Bronchial epithelial cell (primary cell): ENCODE measurements at places on chromosomes 6 and 20.

DNA sequence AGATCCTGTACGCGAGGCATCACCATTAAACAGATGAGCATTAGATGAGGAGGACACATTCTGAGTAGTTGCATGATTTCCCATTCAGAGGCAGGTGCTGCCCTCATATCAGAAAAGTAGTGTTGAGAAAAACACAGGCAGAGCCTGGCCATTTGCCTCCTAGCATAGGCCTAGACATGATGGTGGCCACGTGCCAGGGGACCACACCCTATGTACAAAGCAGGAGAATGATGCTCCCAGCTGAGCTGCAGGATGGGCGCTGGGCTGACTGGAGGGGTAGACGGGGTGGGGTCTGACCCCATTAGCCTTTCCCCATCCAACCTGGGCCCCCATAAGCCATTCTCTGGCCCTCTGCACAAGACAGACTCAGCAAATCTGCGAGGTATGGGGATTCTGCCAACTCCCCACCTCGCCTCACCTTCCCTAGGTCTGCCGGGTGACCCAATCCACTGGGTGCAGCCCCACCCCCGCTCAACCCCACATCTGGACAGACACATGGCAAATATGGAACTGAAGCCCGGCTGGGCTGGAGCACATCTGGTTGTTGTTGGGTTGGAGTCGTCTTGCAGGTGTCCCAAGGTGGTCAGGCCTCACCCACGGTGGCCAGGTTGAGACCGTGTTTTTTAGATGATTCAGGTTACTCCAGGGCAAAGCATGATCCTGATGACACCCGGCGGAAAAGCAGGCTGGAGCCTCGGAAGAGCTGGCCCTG is 13.9 kb downstream of the PI16 start:
- DNase-seq = peak; percentile 50

DNA sequence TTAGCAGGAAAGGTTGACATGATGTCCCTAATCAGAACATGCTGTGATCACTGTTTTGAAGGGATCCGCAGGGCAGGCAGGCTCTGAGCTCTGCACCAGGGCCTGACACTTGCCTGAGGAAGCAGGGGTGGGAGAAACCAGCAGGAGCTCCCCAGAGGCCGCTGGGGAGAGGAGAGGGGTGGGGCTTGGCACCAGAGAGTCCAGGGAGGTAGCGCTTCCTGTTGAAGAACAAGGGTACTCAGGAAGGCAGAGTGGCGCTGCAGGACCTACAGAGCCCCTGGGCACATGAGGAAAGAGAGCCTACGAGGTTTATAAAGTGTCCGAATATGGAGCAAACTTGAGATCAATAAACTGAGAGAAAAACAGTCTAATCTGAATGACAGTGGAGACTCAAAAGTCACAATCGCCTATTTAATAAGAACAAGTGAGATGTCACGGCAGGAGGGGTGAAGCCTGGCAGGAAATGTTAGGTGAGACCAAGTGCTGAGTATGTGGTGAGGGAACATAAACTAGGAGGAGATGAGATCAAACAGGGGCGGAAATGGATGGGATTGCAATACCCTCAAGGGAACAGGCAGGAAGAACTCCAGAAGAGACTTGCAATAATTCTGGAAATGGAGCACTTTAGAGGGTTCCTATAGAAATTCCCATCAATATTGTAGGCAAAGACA is 5.8 kb upstream of the TBXT start:
- DNase-seq = no peak

DNA sequence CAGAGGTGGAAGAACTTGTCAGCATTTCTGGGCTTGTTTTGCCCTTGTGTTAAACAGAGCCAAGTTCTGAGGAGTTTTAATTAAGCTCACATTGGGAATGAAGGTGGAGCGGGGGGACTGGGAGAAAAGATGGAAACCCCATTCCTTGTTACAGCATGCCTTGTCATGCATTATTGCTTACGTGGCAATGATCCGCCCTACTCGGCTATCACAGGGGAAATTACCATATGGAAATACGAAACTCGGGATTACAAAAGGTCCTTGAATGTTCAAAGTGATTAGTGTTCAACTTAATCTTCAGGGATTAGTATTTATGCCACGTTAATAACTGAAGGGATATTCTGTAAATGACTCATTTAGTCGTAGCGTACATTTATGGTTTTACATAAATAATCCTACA is 86.4 kb downstream of the MAP3K7 start:
- DNase-seq = peak; percentile 53

DNA sequence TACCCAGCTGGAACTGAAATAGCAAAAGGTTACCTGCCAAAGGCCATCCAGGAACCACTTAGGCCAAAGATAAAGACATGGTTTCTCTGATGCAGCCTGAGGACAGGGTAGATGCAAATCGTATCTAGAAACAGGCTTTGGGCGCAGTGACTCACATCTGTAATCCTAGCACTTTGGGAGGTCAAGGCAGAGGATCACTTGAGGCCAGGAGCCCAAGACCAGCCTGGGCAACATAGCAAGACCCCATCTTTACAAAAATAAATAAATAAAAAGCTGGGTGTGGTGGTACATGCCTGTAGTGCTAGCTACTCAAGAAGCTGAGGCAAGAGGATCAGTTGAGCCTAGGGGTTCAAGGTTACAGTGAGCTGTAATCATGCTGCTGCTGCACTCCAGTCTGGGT is 52.9 kb upstream of the RNF144B start:
- DNase-seq = no peak

DNA sequence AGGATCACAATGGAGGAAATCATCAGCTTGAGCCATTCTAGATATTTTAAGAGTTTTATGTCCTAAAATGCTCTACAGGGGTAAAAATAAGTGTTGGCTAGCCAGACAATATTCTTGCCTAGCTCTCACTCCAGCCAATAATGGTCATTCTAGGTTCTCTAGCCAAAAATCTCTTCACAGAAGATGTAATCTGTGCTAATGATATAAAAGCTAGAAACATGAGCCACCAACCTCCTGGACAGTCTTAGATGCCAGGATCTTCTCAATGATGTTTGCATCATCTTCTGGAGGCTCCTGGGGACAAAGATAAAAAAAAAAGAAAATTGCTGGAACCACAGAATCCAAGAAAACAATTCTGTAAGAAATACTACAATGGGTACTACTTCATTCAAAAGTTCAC is 119.1 kb downstream of the CHD6 start:
- no peak for DNase-seq

GRCh38 chr20:61662968-61663331 is 402.7 kb downstream of the TAF4 start:
- DNase-seq = no peak

- peak; percentile 77 for DNase-seq
Observed at GRCh38 chr6:158518191-158519127, 41.4 kb upstream of the TMEM181 start.

DNA sequence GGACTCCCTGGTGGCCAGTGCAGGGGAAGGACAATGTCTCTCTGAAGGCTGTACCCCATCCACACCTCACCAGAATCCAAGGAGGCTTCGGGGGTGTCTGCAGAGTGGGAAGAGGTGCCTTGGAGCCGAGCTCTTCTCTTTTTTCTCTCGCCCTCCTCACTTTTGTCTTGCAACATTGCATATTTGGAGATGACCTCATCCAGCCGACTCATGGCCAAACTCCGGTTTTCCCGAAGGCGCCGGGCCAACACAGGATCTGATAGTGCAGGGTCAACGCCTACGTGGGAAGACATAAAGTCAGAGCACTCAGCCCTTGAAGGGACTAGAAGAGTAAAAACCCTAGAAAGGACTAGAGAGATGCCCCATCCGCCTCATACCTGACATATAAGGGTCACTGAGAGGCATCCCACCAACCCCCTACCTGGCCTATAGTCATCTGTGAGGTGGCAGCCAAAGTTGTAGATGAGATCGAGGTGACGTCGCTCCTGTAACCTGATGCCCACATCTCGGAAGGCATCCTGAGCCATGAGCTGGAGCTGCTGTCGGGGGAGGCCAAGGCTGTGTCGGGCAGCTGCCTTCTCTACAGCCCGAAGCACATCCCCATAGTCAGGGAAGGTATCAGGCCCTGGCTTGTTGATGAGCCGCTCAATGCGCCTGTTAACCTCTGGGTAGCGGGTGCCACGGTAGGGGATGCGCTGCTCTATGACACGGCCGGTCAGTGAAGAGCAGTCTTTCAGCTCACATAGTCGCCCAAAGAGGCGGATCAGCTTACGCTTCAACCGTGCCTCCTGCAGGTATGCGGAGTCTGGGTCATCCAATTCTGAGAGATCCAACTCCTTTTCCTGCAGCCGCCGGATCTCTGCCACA is 3.0 kb upstream of the ZBTB22 start:
- peak; percentile 88 for DNase-seq

- no peak for DNase-seq
Observed at GRCh38 chr20:20297181-20297580, 70.7 kb upstream of the INSM1 start.

- DNase-seq = peak; percentile 83
Observed at GRCh38 chr6:136788069-136788902, 4.0 kb downstream of the MAP3K5 start.

- no peak for DNase-seq
Observed at GRCh38 chr6:39792540-39793450, 619 bp downstream of the DAAM2 start.

DNA sequence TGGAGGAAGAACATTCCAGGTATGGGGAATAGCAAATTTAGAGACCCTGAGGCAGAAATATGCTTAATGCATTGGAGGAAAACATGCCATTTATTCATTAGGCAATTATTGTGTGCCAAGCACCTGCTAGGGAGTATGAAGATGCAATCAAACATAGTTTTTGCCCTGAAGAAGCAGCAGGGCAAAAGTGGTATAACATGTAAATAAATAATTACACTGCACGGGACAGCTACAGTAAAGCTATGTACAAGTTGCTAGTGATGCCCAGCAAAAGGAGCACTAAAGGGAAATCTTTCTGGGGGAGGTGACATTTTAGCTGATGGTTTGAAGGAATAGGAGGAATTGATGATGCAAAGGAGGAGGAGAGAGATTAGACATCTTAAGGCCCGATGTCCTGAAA is 624 bp upstream of the TJAP1 start:
- DNase-seq = no peak

DNA sequence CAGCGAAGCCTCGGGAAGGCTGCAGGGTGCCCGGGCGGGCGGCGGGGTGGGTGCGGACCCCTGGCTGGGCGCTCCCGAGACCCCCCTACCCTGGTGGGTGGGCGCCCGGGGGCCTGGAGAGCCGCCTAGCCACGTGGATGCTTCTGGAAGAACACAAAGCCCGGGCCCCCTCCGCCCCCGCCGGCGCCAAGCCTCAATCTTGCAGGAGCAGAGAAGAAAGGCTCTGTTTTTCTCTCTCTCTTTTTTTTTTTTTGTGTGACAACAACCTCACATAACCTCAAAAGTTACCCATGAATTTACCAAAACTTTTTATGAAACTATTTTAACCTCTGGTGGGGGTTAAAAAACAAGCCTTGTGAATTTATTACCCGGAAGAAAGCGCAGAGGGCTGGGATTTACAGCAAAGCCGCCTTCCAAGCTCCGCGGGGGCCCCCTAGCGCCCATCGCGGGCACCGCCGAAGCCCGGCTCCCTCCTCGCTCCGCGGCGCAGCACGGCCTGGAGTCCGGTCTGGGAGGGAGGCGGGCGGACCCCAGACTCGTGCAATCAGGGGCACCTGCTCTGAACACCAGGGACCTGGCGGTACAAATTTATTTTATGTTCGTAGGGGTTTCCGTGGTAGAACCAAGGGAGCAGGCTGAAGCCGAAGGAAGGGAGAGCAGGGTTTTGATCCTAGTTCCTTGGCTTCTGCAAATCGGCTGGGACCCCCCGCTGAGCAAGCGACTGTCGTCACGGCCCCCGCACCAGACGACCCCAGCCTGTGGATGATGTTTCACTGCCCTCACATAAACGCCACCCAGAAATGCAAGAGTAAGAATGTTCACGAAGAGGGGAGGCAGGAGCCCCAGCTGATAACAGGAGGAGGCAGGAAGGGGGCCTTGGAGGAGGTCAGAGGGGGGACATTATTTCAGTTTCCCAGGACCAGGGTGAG is 58.9 kb downstream of the ZNF831 start:
- DNase-seq = peak; percentile 48

DNA sequence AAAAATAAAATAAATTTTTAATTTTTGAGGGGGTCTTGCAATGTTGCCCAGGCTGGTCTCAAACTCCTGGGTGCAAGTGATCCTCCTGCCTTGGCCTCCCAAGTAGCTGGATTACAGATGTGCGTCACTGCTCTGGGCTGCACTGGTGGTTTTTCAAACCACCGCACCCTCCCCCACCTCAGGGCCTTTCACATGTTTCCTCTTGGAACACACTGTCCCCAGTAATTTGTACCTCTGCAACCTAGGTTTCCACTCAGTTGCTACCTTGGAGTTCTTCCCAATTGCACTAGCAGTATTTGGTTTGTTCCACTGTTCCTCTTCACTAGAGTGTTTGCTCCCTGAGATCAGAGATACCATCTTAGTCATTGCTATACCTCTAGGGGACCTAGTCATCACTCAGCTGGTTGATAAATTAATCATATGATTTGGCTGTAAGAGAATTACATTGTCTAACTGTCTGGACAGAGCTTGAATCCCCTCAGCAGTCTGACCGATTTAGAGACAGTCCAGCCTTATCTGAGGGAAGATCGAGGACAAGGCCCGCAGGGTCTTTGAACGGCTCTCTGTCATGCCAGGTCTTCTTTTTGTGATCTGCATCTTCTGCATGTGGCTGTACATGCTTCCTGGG is 32.0 kb downstream of the CEP43 start:
- peak; percentile 68 for DNase-seq

DNA sequence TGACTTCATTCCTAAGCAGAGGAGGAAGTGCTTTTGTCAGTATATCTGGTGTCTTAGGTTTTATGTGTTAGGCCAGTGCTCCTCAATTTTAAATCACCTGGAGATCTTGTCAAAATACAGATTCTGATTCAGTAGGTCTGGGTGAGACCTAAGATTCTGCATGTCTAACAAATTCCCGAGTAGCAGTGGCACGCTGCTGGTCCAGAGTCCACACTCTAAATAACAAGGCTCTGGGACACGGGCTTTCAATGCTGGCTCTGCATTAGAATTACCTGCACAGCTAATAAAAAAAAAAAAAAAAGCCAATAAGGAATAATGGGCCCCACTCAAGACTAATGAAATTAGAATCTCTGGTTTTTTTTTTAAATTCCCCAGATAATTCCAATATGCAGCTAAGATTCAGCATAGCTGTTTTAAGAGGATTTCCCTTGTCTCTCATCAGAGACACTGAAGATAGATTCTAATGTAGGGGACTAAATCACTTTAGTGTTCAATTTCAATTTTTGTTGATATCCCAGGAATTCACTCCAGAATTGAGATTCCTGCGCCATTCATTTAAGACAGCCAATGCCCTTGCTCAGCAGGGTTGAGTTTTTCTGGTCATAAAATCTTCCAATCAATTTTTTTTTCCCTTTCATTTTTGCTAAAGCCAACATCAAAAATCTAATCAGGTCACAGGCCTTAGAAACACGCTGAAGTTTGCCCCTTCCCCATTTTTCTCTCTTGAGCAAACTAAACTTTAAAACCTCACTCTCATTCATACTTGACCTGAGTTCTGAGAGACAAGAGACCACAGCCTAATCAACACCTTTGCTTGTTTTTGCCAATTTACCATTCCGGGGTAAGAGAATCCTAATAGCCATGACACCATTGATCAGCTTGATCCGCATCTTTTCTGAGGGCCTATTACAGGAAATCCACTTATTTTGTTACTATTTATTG is 2.4 kb downstream of the TDP2 start:
- DNase-seq = no peak

- DNase-seq = no peak
Observed at GRCh38 chr6:169969372-169970099, 218.1 kb downstream of the ERMARD start.

GRCh38 chr20:50729901-50730764 is 1.2 kb upstream of the PARD6B start:
- no peak for DNase-seq
